ENCODE measurements at places on chromosomes 4 and X.

DNA sequence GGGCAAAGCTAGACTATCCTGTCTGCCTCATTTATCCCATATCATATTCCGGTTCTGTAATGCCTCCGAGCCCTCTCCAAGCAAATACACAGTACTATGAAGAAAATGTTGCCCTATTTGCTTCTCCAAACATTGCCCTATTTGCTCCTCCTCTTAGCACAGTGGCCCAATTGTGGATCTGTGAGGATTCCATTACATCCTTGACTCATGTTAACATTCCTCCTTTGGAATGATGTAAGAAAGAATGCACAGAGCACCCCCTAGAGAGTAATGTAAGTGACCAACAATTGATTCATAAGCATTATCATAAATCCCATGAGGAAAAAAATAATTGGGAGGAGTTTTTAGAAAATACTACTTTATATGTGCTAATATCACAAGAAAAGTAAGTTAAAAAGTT is 11.3 kb upstream of the BTC start:
- DNase-seq, result no peak

DNA sequence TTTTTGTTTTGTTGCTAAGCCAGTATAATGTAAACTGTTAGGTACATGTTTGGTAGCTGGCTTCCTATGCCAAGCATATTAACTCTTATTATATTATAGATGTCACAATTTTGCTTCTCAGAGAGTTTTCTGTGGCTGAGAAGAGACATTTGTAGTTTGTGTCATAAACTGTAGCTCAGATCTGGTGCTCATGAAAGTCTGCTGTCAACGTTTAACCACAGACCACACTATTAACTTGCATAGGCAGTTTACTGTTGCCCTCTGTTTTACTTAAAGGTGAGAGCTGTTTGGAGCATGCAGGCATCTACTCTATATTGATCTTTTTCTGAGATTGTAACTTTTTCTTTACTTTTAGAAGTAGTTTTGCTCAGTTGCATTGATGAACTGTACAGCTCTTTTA is 166.8 kb downstream of the TLL1 start:
- DNase-seq, result peak; percentile 1

DNA sequence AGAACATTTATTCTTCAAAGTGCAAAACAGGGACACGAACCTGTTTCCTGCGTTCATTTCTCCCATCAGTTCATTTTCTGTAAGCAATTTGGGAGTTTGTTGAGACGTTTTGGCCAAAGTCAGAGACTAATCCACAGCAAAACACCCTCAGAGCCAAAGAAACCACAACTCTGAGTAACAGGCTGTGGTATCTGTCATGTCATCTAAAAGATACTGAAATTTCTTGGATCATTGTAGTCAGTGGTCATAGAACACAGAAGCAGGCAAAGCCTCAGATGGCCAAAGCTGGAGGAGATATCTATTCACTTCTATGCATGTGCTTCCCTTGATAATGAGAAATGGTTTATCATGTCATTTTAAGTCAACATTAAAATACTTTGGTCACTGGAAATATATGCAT is 485.6 kb upstream of the GALNT7 start:
- no peak for DNase-seq

- no peak for DNase-seq
Observed at GRCh38 chrX:9643807-9644206, 121.8 kb downstream of the GPR143 start.

DNA sequence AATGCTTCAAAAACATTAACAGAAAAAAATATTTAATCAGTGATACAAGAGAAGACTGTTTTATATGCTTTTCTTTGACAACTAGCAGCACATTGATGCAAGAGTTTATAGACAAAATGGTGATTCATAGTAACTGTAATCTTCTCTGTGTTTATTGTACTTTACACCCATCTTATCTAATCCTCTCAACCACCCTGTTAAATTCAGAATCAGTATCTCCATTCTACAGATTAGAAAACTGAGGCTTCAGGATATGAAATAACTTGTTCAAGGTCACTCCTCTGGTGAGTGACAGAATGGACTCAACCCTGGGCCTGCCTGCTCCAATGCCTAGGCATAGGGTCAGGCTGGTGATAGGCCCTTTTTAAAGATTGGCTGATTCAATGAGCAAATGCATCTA is 26.1 kb upstream of the TMEM184C start:
- DNase-seq, result no peak

- DNase-seq, result peak; percentile 31
Observed at GRCh38 chr4:108850219-108850649, 87.4 kb upstream of the ETNPPL start.

DNA sequence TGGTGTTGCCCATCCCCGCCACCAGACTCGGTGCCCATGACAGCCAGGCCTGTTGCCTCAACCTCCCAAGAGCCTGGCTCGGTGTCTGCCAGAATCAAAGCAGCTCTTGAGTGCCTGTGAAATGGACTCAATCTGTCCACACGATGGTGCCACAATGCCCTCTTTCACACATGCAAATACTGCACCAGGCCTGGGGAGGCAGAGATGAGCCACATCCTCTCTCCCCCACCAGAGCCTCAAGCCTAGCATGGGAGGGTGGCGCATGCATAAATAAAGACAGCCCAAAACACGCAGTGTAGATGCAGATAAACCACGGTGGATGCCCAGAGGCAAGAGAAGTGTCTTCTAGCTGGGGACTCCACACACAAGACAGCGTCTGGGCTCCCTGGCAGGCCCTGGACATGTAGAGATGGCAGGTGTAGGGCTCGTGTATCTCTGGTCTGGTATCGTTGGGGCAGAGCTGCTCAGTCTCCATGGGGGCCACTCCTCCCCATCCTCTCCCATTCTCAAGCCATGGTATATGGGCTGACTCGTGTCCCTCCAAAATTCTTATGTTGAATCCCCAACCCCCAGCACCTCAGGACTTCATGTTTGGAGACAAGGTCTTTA is 65.6 kb downstream of the JAKMIP1 start:
- DNase-seq, result peak; percentile 66

GRCh38 chr4:180925805-180926204 is 1317.4 kb upstream of the TENM3 start:
- DNase-seq, result no peak

DNA sequence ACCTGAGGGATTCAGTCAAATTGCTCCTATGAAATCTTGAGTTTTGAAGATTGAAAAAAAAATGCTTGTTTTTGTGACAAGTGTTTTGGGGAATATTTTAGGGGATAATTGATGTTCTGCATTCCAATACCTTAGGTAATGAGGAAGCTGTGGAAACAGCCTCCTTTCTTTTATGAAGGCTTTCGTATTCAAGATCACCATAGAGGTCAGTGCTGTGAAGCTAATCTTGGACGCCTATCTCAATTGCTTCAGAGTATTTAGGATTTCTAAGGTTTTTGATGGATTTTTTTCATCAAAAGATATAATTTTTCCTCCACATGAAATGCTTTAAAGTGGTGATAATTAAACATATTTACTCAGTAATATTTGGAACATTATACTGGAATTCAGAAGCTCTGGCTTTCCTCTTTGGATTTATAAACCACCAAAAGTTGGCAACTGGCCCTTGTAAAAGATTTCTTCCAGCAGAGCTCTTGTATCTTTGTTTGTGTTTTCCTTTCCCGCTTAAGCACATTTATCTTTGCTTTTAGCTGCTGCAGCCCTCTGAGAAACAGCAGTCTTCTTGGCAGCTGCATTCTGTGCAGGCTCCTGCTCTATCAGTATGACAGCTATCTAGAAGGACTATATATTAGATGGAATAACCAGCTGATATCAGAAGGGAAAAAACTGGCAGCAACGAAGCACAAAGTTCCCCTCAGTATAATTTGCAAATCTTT is 63.7 kb downstream of the HMGB2 start:
- DNase-seq, result no peak

Measured in activated CD4-positive, alpha-beta T cell treated with anti-CD3 and anti-CD28 coated beads, Interleukin-2, amount 50 U/mL, for 16 hours (primary cell).